ENCODE measurements at places on chromosomes 5 and 9.

- DNase-seq = no peak
These were observed 551.3 kb downstream of the PDE4D start for GRCh38 chr5:59342181-59342580.

- DNase-seq = no peak
These were observed 305.7 kb downstream of the ACTL7B start for GRCh38 chr9:108550106-108550505.

- DNase-seq = no peak
These were observed 13.5 kb downstream of the PCDH1 start for GRCh38 chr5:141864371-141865370.

DNA sequence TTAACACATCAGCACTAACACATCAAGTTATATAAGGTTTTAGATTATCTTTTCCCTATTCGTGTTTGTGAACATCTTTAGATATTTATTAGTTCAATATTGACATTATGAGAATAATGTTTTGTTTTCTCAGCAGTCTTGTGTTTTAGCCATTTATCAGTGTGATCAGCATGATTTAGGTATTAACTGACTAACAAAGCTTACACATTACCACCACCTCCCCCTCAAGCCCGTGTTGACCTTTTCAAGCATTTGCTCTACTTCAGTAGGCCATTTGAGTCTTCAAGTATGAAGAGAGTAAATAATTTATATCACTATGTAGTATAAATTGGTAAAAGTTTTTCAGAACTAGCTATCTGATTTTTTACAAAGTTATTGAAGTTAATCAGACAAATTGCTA, 6.9 kb downstream of the PBX3 start:
- DNase-seq = no peak

DNA sequence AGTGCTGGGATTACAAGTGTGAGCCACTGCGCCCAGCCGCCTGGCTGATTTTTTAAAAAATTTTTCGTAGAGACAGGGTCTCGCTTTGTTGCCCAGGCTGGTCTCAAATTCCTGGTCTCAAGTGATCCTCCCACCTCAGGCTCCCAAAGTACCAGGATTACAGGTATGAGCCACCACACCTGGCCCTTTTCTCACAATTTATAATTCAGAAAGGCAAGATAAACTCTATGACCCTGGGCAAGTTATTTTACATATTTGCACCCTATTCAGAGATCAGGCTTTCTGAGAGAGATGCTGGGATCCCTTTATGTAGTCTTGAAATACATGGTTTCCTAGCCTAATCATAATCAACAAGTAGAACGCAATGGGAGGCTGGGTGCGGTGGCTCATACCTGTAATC, 20.6 kb downstream of the ZNF346 start:
- DNase-seq = no peak

- DNase-seq = no peak
These were observed 55.4 kb upstream of the CDH12 start for GRCh38 chr5:22908586-22908985.

GRCh38 chr5:161420521-161420920, 126.0 kb downstream of the GABRB2 start:
- no peak for DNase-seq

GRCh38 chr5:151164687-151165392, 7.3 kb upstream of the ANXA6 start:
- peak; percentile 72 for DNase-seq

GRCh38 chr5:16886366-16886736, 49.7 kb downstream of the MYO10 start:
- DNase-seq = no peak

DNA sequence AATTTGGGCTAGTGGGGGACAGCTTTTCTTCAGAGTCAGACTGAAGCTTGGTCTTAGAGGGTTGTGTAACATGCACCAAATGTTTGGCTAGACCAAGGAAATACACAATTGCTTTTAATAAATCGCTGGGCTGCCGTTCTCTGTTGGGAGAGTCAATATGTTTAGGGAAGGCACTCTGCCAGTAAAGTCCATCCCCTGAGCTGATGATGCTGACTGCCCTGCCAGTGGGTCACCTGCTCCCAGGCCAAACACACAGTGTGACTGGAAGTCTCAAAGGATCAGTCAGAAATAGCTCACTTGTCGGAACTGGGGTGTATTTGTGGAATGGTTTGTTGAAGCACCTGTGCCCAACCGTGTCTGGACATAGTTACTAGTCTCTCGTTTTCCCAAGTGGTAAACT, 17.9 kb upstream of the ZNF474 start:
- no peak for DNase-seq

DNA sequence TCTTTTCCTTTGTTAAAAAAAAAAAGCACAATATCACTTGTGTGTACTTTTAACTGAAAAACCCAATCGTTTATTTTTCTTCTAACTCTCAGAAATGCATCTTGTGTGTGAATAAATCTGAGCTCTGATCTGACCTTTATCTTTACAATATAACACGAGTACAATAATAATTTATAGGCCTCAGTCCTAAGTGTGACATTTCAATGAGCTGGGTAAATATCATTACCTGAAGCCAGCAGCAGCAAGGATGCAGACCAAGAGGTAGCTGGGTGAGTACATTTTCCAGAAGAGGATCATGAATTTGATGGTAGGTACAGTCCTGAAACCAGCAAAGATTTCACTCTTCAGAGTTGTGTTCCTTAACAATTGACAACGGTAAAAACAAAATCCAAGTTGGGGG, 264.0 kb upstream of the KIF2A start:
- DNase-seq = no peak

GRCh38 chr9:110777196-110777875, 108.7 kb downstream of the MUSK start:
- no peak for DNase-seq

- no peak for DNase-seq
These were observed 123.6 kb downstream of the MYO10 start for GRCh38 chr5:16812448-16812847.

DNA sequence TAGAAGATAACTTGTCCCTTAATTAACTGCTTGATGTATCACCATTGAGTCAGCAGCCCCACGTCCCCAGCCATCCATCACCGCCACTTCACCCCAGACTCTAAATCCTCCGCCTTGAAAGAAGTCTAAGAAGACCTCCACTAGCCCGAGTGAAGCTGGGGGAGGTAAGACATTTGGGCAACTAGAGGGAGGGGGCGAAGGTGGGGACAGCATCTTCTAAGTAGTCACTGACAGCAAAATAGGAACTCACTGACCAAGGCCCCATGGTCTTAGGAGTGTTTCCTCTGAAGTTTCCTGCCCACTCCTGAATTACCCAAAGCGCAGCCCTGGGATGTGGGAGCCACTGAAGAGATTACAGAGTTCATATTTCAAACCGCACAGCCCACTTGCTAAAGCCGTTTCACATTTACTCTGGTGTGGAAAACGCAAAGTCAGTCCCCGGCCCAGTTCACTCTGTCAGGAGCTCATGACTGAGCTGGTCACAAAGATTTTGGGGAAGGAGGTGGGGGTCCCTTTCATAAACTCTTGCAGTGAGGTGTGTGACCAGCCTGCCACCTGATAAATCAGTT, 107.4 kb downstream of the LHFPL2 start:
- no peak for DNase-seq

GRCh38 chr5:115977988-115978387, 15.7 kb downstream of the LVRN start:
- DNase-seq = no peak

- DNase-seq = peak; percentile 24
These were observed 52.7 kb upstream of the ERCC6L2 start for GRCh38 chr9:95822583-95823431.

DNA sequence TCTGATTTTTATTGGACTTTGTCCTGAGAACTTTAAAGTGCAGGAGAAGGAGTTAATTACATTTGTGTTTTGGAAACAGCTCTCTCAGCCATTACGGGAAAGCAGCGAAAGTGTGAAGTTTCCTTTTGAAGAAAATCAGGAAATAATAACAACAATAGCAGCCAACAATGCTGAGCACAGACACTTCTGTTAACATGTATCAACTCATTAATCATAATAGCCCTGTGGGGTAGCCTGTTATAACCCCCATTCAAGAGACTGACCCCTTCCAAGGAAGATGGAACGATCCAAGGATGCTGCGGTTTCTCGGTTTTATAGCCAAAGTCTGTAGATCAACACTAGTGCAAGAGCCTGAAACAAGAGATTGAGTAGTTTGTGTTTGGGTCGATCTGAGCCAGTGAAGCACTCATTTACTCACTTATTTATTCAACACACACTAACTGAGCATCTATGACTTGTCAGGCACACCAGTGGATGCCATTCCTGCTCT, 195.5 kb downstream of the DRD1 start:
- no peak for DNase-seq

DNA sequence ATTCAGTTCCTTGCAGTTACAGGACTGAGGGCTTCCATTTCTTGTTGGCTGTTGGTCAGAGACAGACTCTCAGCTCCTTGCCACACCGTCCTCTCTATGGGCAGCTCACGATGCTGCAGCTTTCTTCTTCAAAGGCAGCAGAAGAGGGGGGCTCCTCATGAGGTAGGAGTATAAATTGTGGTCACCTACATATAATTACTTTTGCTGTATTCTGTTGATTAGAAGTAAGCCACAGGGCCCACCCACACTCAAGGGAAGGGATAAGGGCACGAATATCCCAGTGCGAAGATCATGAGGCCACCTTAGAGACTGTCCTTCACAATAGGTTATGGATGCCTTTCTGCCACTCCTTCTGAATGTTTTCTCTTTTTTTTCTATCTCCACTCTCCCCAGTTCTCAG, 43.7 kb upstream of the OSMR start:
- no peak for DNase-seq

GRCh38 chr5:1817261-1818043, 16.2 kb downstream of the NDUFS6 start:
- DNase-seq = no peak

GRCh38 chr5:150271296-150271692, 18.3 kb downstream of the CAMK2A start:
- no peak for DNase-seq

DNA sequence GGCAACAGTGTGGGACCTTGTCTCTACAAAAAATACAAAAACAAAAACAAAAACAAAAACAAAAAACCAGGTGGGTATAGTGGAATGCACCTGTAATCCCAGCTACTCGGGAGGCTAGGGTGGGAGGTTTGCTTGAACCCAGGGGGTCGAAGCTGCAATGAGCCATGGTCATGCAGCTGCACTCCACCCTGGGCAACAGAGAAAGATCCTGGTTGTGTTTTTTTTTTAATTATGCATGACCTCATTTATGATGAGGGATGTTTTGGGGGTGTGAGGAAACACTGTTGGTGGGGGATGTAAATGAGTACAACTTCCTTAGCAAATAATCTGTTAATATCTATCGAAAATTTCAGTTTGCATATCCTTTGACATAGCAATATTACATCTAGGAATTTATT, 29.4 kb upstream of the UBE2D2 start:
- DNase-seq = no peak

GRCh38 chr9:19703702-19704101, 85.1 kb downstream of the SLC24A2 start:
- no peak for DNase-seq

- no peak for DNase-seq
These were observed 93.4 kb downstream of the PIP5K1B start for GRCh38 chr9:68798423-68798822.

DNA sequence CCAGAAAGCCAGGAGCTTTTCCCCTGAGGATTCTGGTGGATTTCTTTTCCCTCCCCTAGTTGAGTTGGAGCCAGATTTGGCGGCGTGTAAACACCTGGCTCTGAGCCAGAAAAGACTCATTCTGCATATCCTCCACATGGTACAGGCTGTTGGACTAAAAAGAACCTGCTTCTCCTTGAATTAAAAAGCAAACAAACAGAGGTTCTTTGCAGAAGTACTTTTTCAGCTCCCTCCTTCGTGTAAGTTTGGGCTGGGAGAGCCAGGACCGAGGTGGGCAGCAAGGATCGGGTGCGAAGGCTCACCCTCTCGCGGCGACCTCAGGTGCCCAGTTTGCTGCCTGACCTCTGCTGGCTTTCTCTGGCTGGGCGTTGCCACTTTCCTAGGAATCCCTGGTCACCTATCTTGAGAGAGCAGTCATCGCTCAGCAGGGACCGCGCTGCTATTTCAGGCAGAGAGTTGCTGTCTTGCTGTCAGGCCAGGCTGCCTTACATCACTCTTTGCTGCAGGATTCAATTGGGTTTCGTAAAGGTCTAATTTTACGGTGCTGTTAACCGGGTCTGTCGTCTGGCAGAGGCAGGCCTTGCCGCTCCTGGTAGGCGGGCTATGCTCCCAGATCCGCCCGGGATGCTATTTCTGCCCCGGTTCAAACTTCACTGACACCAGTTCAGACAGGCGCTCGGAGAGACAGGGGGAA, 3.2 kb downstream of the PAPPA start:
- DNase-seq = no peak

DNA sequence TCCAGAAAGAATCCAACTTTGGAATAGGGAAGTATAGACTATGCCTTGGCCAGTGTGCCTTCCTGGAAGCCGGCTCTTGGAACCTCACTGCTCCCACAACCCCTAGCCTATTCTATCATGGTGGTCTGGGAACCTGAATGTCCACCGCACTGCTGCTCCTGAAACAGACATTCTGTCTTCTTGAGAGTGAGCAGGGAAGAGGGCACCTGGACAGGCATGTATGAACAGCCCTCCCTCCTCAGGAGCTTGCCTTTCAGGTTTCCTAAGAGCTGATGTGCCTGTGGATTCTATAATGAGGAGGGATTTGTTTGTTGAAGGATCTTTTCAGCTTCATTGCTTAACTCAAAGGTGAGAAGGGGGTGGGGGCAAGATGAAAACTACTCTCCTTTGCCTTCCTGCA, 55.1 kb upstream of the XPA start:
- no peak for DNase-seq

- no peak for DNase-seq
These were observed 70.0 kb downstream of the AMBP start for GRCh38 chr9:114007991-114008666.

DNA sequence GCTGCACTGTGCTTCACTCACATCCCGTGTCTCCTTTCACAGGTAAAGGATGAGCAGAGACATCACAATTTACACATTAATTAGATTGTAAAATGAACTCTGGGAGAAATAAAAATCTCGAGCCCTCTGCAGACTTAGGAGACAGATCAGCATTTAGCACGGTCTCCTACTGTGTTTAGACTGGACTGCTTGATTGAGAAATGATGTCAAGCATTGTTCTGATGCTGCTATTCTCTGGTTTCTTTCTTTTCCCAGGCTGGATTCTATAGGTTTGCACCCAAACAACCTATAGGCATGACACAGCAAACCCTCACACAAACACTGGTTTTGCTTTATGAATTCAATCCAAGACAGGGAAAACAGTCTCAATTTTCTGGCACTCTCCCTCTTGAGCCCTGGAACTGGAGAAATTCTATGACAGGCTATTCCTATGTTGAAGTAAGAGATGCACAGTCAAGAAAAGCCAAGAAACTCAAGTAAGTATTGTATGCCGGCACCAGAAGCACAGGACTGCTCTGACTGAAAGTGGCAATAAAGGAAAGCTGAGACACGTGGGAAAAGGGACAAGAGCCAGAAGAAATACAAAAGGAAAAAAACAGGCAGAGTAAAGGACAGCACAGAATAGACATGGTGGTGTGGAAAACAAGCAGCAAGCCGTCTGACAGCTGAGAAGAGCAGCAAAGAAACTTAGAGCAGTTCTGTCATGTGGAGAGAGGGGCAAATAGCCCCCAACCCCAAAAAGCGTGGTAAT, 24.8 kb upstream of the ERAP2 start:
- no peak for DNase-seq

- no peak for DNase-seq
These were observed 133.9 kb upstream of the ZNF618 start for GRCh38 chr9:113741886-113742854.

All from stimulated activated CD4-positive, alpha-beta T cell treated with anti-CD3 and anti-CD28 coated beads, Interleukin-12 subunit alpha, Interleukin-12 subunit beta, amount 100 ng/mL, for 48 hours (primary cell).